ENCODE measurements at places on chromosomes 7 and 10.

GRCh38 chr7:95669513-95669912, 73.2 kb upstream of the PDK4 start:
- DNase-seq, result no peak

- no peak for DNase-seq
Observed at GRCh38 chr10:116690356-116691322, 51.7 kb downstream of the HSPA12A start.

DNA sequence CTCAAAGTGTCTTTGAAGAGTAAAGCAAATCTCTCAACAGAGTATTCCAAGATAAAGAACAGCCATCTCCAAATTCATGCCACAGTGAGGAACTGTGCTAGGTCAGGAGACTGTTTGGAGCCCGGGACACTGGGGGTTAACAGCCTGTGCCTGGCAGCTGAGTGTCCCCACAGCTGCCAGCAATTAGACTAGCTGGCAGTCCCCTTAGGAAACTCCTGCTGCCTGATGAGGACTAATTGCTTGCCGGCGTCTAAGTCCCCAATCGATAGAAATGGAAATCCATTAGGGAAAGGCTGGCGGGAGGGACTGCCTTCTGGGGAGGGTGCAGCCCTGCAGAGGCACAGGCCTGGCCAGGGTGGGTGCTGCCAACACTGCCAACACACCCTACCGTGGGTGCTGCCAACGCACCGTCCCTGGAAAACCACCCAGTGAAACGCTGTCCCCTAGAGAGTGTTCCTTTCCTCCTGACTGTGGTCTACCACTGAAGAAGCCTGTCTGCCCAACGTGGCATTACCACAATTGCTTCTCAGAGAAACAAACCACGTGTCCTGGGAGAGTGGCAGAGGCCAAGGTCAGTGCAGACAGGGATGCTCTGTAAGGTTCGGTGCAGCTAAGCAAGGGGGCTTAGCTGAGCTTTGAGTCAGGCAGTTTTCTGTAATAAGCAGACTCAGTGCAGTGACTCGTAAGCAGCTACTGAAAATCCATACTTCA, 60.8 kb downstream of the XRCC2 start:
- DNase-seq, result no peak

DNA sequence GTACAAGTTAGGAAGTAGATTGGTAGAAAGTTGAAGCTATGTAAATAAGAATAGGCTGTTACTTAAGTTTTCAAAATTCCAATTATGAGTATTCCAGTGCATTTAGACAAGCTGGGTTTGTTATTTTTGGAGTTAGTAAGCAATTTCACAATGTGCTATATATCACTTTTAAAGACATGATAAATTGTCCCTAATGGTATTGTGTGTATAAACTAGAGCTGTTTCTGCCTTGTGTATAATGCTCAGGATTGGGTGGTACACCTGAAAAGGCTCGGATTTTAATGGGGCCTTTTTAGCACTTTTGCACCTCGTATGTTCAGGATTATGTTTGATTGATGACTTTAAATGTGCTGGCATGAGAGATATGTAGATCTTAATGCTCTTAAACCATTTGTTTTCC, 175.8 kb downstream of the VTI1A start:
- DNase-seq, result no peak

DNA sequence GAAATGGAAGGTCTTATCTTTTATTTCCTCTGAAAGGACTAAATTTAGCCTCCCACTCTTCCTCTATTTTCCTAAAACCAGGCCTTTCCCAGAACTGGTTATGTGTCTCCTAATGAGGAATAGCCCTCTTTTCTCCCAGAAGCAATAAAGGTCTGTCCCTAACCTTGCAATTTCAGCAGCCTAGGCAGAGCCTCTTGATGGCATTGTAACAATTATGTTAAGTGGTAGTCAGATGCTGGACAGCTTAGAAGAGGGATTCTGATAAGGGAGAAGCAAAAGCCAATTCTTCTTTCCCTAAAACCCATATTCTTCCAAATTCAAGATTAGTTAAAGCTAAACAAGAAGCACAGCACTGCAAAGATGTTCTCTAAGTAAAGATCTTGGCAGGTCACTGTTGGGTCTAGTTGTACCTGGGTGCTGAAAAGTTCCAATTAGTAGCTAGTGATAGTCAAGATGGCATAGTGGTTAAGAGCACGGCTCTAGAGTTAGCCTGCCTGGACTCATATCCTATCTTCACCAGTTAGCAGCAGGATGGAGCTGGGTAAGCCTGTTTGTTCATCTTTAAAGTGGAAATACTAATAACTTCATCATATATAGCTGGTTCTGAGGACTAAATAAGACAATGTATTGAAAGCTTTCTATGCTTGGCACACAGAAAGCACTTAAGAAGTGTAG, 14.3 kb upstream of the KCNIP2 start:
- DNase-seq, result no peak

- no peak for DNase-seq
Observed at GRCh38 chr10:129568583-129569344, 101.7 kb downstream of the MGMT start.

DNA sequence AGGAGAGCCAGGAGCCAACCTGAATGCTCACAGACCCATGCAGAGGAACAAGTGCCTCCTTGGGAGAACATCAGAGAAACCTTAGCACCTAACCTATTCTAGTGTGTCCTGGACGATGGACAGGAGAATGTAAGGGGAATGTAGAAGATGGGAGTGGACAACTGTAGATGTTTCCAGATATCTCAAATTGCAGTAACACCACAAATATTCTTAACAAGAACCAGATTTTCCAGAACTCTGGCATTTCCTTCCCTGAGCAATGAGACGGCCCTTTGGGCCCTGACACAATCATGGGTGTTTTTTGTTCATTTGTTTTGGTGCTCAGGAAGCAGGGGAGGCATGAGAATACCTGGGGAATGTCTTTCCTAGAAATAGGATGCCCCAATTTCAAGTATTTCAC, 196.1 kb upstream of the PRSS1 start:
- no peak for DNase-seq

- DNase-seq, result no peak
Observed at GRCh38 chr10:22219308-22219707, 1.5 kb upstream of the EBLN1 start.

All from stimulated activated naive CD8-positive, alpha-beta T cell treated with anti-CD3 and anti-CD28 coated beads, Interleukin-15, amount 100 ng/mL, for 72 hours (primary cell).